ENCODE measurements at places on chromosomes 2 and 18.

DNA sequence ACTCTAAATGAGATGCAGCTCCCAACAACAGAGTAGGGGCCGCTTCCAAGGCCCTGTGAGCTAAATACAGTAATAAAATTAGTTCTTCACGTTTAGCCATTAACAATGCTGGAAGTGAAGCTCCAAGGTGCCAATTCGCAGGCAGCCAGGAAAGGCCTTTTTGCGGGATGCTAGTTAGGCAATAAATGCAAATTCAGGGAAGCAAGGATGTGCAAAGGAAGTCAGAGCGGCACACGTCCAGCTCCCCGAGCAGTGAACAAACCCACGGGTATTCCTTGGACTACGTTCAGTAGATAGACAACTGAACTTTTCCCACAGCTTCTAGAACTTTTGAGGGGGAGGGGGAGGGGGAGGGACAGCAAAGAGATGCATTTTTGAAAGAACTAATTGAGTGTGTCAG lies 6.9 kb downstream of the ZNF516 start:
- no peak overlapping the region for H3K4me3 ChIP-seq
- peaks cover 10% of the 10 kb centered on the region for H3K4me1 ChIP-seq

- H3K36me3 ChIP-seq = no peaks in the 10 kb centered on the region
- ATAC-seq = peak; percentile 63
- peaks cover 20% of the 10 kb centered on the region for H3K27me3 ChIP-seq
- H3K27ac ChIP-seq = no peak overlapping the region
- H3K4me1 ChIP-seq = peaks cover 9% of the 10 kb centered on the region
- H3K4me3 ChIP-seq = no peak overlapping the region
Measured at GRCh38 chr2:240921311-240921994, 15.3 kb downstream of the CROCC2 start.

- H3K27me3 ChIP-seq = no peaks in the 10 kb centered on the region
- ATAC-seq = no peak
- no peak overlapping the region for H3K27ac ChIP-seq
- H3K4me1 ChIP-seq = no peaks in the 10 kb centered on the region
Measured at GRCh38 chr18:55351980-55352714, 235.8 kb downstream of the TCF4 start.

- no peaks in the 10 kb centered on the region for H3K27me3 ChIP-seq
- no peaks in the 10 kb centered on the region for H3K4me1 ChIP-seq
- no peak overlapping the region for H3K27ac ChIP-seq
- H3K36me3 ChIP-seq = no peaks in the 10 kb centered on the region
- no peak overlapping the region for H3K4me3 ChIP-seq
Measured at GRCh38 chr2:199405241-199405640, 52.5 kb downstream of the SATB2 start.

DNA sequence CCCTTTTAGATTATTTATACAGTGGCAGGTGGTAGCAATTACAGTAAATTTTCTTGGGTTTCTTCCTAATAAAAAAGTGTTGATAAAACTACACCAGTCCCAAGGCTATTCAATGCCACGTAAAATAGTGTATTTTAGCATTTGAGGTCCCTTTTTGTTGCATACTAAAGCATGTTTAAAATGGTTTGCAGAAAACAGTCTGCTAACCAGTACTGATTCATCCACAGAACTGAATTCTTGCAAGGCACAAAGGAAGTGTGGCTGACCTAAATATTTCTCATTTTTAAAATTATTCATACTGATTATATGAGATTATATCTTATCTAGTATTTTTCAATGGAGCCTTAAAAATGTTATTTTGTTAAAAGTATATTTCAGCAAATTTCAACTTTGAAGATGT lies 98.1 kb downstream of the SMAD2 start:
- no peak for ATAC-seq
- no peaks in the 10 kb centered on the region for H3K36me3 ChIP-seq
- H3K27ac ChIP-seq = no peak overlapping the region
- no peak overlapping the region for H3K4me3 ChIP-seq
- no peaks in the 10 kb centered on the region for H3K4me1 ChIP-seq

DNA sequence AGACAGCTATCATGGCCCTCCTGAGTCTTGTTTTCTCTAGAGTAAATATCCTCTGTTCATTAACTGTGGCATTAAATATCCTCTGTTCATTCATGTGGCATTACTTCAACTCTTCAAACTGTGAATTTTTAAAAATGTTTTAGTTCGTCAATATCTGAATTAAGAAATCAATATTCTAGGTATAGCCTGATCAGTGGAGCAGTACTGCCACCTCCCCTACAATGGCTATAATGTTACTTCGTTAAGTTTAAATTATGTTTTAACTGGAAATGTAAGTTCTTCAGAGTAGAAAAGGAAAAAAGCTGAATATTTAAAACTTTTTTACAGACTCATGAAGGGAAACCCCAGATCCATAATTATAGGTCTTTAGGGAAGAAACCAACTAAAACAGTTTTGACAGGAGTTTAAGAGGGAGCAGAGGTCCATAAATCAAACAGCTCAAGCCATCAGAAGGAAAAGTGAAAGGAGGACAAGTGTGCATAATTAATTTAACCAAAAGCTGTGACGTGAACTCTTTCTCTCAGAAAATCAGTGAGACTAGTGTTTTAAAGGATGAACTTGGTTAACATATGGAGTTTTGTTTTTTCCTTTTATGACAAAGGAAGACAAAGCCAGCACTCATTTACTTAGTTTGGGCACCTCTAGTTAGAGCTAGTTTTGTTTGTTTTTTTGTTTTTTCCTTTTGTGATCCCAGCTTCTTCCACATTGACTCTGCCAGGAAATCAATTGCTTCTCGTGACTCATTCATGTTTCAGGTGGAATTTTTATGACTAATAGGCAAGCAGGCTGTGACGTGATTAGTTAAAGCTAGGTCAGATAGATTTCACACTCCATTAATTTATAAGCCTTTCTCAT lies 44.9 kb downstream of the RBBP8 start:
- H3K4me3 ChIP-seq = no peak overlapping the region
- no peaks in the 10 kb centered on the region for H3K36me3 ChIP-seq
- no peak overlapping the region for H3K27ac ChIP-seq
- no peaks in the 10 kb centered on the region for H3K4me1 ChIP-seq
- H3K27me3 ChIP-seq = no peaks in the 10 kb centered on the region
- ATAC-seq = no peak

DNA sequence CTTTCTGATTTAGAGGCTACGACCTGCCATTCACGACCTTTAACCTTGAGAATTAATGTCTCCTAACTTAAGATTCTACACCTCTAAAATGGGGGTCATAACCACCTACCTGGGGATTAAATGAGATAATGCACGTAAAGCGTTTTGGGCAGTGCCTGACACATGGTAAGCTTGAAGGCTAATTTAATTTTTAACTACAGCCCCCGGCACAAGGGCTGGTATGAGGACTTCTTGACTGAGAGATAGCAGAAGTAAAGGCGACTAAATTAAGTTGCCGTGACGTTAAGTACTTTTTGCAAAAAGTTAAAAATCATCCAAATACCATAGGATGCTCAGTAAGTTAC lies 549 bp downstream of the MRPL35 start:
- H3K27me3 ChIP-seq = no peaks in the 10 kb centered on the region
- no peak for ATAC-seq
- peak overlapping the region; percentile 79 for H3K27ac ChIP-seq
- peak overlapping the region; percentile 83 for H3K4me3 ChIP-seq

- no peaks in the 10 kb centered on the region for H3K36me3 ChIP-seq
- no peak overlapping the region for H3K4me3 ChIP-seq
- peaks cover 16% of the 10 kb centered on the region for H3K27me3 ChIP-seq
Measured at GRCh38 chr2:128455721-128456050, 137.0 kb upstream of the HS6ST1 start.

- H3K4me3 ChIP-seq = no peak overlapping the region
- no peak for ATAC-seq
- no peaks in the 10 kb centered on the region for H3K4me1 ChIP-seq
Measured at GRCh38 chr2:71469403-71470398, 16.3 kb downstream of the DYSF start.

GRCh38 chr2:54604871-54605270 lies 118.6 kb upstream of the EML6 start:
- H3K4me3 ChIP-seq = no peak overlapping the region
- no peak for ATAC-seq
- H3K4me1 ChIP-seq = peaks cover 95% of the 10 kb centered on the region
- H3K27ac ChIP-seq = peak overlapping the region; percentile 22
- H3K27me3 ChIP-seq = no peaks in the 10 kb centered on the region

GRCh38 chr2:77629539-77629938 lies 107.4 kb upstream of the LRRTM4 start:
- no peak for ATAC-seq
- no peaks in the 10 kb centered on the region for H3K27me3 ChIP-seq
- no peaks in the 10 kb centered on the region for H3K4me1 ChIP-seq
- H3K36me3 ChIP-seq = no peaks in the 10 kb centered on the region

DNA sequence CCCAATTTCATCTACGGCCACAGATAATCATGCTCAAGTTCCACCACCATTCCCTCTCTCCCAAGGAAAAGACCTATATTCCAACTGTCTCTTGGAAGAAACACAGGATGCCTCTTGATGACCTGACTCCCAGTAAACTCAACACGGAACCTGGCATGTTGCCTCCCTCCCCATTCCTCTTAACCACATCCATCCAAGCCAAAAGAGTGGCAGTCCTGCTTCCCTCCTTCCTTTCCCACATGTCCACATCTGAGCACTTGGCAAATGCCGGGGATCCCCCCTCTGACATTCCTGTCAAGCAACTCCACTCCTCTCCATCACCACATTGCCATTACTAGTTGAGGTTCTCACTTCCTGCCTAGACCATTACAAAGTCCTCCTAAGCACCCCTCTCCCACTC lies 49.4 kb downstream of the PID1 start:
- no peaks in the 10 kb centered on the region for H3K36me3 ChIP-seq
- no peak overlapping the region for H3K27ac ChIP-seq
- ATAC-seq = no peak
- H3K4me3 ChIP-seq = no peak overlapping the region
- H3K4me1 ChIP-seq = no peaks in the 10 kb centered on the region
- H3K27me3 ChIP-seq = no peaks in the 10 kb centered on the region

- no peaks in the 10 kb centered on the region for H3K27me3 ChIP-seq
- peak; percentile 70 for ATAC-seq
- H3K4me3 ChIP-seq = peak within 1 kb of the TSS; percentile 69
- peak within 1 kb of the TSS; percentile 80 for H3K27ac ChIP-seq
Measured at GRCh38 chr2:169824373-169825333, at the start of gene METTL5. Gene METTL5 (minus strand): TSS chr2:169824905. CDS start chr2:169824597, 308 bp downstream.

- no peaks in the 10 kb centered on the region for H3K27me3 ChIP-seq
- no peak overlapping the region for H3K27ac ChIP-seq
- ATAC-seq = no peak
- H3K36me3 ChIP-seq = no peaks in the 10 kb centered on the region
Measured at GRCh38 chr2:158501301-158501700, 44.5 kb downstream of the PKP4 start.

- no peak overlapping the region for H3K27ac ChIP-seq
- H3K4me1 ChIP-seq = no peaks in the 10 kb centered on the region
- no peaks in the 10 kb centered on the region for H3K36me3 ChIP-seq
- H3K4me3 ChIP-seq = no peak overlapping the region
Measured at GRCh38 chr2:111665551-111666116, 218.4 kb downstream of the ANAPC1 start.

DNA sequence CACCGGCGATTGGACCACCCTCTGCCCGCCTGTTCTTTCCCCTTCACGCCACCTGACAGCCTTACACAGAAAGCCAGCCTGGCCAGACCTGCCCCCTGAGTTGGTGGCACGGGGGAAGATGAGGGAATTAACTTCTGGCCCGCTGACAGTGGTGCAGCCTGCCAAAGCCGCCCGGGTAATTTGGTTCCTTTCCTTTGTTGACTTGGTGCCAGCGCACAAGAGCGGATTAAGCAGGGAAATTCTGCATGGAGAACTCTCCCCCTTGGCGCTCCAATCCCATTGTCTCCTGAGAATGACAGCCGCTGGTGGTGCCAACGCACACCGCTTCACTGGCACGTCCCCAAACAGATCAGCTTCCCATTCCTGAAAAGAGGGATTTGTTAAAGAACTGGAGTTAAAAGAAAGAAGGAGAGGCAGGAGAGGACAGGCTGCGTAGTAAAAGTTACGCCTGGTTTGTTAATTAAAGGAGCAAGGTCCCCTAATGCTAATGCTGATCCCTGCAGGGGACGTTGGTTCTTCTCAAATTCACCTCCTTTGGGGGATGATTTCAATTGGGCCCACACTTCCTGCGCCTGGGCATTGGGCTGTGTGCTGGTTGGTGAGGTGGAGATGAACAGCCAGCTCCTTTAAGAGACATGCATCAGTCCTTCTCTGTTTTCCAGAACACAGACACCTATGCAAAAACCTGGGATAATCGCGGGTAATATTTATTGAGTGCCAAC lies 286.8 kb downstream of the MYCN start:
- no peak overlapping the region for H3K4me3 ChIP-seq
- no peaks in the 10 kb centered on the region for H3K4me1 ChIP-seq
- H3K27me3 ChIP-seq = peaks cover 6% of the 10 kb centered on the region
- no peaks in the 10 kb centered on the region for H3K36me3 ChIP-seq
- H3K27ac ChIP-seq = no peak overlapping the region

DNA sequence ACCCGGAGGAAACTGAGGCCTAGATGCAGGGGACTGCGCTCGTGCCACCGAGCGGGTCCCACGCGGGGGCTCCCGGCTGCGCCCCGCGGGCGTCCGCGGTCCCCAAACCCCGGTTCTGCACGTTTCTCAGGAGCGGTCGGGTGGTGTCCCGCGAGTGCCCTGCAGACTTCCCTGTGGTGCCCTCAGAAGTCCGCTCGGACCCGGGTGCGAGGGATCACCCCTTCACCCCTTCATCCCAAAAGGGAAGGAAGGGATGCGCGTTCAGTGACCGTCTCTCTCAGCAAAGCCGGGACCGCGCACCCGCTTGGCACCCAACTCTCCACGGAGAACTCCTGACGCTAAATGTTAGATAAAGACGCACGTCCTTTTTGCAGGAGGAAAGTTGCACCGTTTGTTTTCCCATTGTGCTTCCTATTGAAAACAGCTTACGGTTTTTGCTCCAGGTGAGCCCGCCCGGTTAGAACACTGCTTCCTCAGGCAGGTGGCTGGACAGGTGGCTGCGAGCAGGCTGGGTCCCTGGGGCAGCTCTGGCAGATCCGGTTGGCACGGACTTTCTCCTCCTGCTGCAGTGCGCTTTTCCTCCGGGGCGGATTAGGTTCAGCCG lies 779 bp downstream of the DGKD start:
- peak overlapping the region; percentile 77 for H3K4me3 ChIP-seq
- no peak for ATAC-seq

- no peaks in the 10 kb centered on the region for H3K27me3 ChIP-seq
- H3K27ac ChIP-seq = no peak overlapping the region
- peaks cover 4% of the 10 kb centered on the region for H3K4me1 ChIP-seq
- no peak overlapping the region for H3K4me3 ChIP-seq
Measured at GRCh38 chr2:97831121-97831520, 117.7 kb downstream of the ZAP70 start.
